ENCODE measurements at places on chromosomes 12 and 14.

DNA sequence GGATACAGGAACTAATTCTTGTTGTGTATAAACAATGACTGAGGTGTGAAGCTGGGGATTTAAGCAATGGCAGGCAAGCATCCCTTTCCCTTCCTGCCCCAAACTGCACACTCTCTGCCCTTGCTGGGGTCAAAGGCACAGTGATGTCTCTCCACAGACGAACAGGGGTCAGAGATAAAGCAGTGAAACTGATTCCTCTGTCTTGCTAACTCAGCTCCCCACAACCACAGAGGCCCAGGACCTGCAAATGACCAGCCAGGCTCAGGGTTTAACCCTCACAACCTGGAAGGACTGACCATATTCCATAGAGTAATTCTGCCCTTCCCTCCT, 67.2 kb downstream of the CCDC88C start:
- no peak for DNase-seq

GRCh38 chr12:102966200-102966863, 8.9 kb downstream of the ASCL1 start:
- DNase-seq = no peak

DNA sequence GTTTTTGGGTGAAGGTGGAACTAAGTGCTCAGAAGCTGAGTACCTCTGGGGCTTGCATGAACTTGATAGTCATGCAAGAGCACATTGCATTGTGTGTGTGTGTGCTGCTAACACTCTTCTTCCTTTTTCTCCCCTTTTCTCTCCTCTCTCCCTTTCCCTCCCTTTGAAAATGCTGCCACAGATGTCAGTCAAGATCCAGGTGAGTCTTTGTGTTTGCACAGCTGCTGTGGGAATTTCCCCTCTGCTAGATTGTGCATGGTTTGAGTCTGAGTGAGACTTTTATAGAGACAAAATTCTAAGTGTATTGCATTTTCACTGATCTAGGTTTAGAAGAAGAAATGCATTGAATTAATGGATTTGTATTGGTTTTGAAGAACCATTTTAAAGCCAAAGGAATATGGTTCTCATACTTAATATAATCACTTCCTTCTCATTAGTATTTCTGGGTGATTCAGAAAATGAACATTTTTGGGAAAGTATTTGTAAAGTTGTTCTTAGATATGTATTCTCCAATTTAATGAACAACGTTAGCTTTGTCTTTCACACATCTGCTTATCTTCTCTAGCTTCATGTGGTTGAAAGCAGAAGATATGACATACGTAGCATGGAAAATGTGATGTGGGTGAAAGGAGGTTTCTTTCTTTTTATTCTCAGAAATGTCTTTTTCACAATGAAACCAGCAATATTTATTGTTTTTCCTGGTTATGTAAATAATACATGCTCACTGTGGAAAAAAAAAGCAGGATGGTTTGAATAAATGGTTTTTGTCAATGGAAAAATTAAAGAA, 108.5 kb downstream of the NRXN3 start:
- no peak for DNase-seq

- no peak for DNase-seq
Measured at GRCh38 chr12:119936705-119937311, 52.2 kb upstream of the BICDL1 start.

GRCh38 chr12:94767956-94768355, 117.6 kb upstream of the TMCC3 start:
- DNase-seq = no peak

- no peak for DNase-seq
Measured at GRCh38 chr12:7959701-7960121, 23.7 kb upstream of the SLC2A3 start.

DNA sequence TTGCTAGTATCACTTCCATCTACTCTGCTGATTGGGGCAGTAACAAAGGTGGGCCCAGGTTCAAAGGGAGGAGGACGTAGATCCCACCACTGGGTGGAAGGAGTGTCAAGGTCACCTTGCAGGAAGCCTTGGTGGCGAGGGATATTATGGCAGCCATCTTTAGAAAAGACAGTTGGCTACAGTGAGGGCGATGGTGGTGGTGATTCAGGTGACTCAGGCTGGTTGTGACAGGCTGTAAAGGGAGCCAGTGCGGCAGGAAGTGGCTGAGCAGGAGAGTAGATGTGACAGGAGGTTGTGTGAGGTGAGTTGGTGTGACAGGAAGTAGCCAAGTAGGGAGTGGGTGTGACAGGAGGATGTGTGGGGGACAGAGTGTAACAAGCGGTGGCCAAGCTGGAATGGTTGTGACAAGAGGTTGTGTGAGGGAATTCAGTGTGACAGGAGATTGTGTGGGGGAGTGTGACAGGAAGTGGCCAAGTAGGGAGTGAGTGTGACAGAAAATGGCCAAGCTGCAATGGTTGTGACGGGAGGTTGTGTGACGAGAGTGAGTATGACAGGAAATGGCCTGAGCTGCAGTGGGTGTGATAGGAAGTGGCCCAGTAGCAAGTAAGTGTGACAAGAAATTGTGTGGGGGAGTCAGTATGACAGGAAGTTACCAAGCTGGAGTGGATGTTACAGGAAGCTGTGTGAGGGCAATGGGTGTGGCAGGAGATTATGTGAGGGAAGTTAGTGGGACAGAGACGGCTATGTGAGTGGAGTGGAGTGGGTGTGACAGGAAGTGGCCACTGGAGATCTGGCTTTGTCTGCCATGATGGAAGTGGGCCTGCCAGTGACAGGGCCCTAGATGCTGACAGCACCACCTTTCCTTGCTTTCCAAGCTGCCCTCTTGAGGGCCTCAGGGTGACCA, 136.5 kb upstream of the MYL2 start:
- no peak for DNase-seq

- no peak for DNase-seq
Measured at GRCh38 chr12:93684716-93685115, 7.5 kb downstream of the CRADD start.

GRCh38 chr12:84741692-84742091, 170.9 kb downstream of the SLC6A15 start:
- no peak for DNase-seq

GRCh38 chr12:123288751-123289346, 17.2 kb upstream of the CDK2AP1 start:
- DNase-seq = no peak

- DNase-seq = no peak
Measured at GRCh38 chr14:53192052-53192760, 39.1 kb upstream of the DDHD1 start.

- DNase-seq = no peak
Measured at GRCh38 chr12:131613678-131614077, 97.2 kb upstream of the SFSWAP start.

DNA sequence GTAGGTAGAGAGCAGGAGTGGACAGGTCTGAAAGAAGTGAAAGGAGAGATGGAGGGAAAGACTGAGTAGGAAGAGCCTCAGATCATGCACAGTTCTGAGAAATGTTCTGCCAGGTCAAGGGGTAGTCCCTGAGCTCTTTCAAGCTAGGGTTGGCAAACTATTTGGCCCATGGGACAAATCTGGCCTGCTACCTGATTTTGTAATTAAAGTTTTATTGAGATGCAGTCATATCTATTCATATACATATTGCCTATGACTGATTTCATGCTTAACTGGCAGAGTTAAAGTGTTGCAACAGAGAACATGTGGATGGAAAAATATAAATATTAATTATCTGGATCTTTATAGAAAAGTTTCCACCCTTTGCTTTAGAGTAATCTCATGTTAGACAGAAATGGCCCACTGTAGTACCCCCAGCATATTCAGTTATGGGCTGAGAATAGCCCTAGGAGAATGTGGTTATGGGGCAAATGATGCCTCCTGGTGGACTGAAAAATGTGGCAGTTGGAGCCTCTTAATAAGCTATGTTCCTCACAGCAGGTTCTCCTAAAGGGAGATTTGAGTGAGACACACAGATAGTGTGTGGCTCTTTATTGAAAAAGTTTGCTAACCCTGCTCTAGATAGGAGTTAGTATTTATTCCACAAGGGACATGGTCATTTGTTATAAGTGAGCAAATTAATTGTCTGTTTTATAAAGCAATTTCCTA, 476.9 kb downstream of the LRIG3 start:
- no peak for DNase-seq

DNA sequence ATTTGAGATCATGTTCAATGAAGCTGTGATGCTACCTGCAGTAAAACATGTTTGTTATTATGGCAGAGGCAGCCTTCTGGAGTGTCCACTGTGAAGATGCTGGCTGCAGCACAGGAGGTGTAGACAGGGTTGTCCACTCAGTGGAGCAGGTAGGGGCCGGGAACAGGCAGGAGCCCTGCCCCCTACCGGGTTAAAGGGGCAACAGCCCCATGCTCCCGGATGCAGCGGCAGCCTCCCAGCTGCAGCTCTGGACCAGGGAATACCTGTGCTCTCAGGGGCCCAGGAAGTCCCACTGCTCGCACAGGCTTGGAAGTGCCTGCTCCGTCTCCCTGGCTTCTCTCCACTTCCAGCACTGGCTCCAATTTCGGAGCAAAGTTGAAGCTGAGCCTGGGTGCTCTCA, 401.6 kb downstream of the FOXG1 start:
- DNase-seq = no peak

GRCh38 chr12:119602734-119603094, 9.1 kb downstream of the TMEM233 start:
- no peak for DNase-seq

- DNase-seq = peak; percentile 59
Measured at GRCh38 chr12:15684896-15685658, 104.1 kb downstream of the EPS8 start.

- no peak for DNase-seq
Measured at GRCh38 chr12:72989458-72989947, 717.3 kb downstream of the TRHDE start.

- no peak for DNase-seq
Measured at GRCh38 chr14:71752111-71752738, 180.0 kb upstream of the RGS6 start.

GRCh38 chr12:94536040-94536965, 76.6 kb upstream of the CEP83 start:
- no peak for DNase-seq

GRCh38 chr12:2797721-2798418, 3.1 kb downstream of the FKBP4 start:
- DNase-seq = no peak

DNA sequence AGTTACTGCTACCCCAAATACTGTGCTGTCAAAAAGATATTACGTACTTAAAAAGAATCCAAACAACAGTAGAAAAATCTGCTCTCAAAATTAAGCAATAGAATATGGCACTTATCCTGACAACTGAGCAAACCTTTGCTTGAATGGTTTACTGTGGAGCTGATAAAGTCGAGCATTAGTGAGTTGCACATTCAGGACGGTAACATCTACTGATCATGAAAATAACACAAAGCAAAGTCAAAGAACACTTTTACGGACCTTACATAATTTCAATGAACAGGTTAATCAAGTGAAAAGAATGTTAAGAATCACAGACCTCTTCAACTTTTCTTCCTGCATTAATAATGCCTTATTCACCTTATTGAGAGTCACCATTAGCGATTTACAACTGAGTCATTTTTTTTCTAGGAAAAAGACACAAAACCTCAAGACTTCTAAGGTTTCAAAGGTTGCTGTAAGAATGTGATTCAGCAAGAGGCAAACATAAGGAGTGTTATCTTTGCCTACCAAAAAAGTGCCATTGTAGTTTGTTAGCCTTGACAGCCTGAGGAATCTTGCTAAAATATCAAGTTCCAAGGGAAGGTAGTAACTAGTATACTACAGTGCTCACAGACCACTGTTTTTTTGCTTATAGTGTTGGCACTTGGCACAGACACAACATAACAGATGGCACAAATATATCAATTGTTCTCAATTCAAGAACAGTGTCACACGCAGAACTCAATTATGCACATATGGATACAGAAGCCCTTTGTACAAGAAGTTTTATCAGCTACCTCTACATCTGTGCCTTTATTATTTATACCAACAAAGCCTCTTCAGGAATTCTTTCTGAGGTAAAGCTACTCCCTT, 334.2 kb upstream of the RPL10L start:
- DNase-seq = no peak

DNA sequence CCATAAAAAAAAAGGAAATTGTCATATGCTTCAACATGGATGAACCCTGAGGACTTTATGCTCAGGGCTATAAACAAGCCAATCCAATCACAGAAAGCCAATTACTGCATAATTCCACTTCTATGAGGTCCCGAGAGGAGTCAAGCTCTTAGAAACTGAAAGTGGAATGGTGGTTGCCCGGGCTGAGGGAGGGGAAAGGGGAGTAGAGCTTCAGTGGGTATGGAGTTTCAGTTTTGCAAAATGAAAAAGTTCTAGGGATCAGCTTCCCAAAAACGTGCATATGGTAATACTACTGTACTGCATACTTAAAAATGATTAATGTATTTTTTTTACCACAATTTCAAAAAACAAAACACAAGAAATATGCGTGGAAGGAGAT, 52.0 kb downstream of the RNF34 start:
- no peak for DNase-seq

GRCh38 chr12:126404293-126404881, 1339.2 kb downstream of the AACS start:
- DNase-seq = no peak

DNA sequence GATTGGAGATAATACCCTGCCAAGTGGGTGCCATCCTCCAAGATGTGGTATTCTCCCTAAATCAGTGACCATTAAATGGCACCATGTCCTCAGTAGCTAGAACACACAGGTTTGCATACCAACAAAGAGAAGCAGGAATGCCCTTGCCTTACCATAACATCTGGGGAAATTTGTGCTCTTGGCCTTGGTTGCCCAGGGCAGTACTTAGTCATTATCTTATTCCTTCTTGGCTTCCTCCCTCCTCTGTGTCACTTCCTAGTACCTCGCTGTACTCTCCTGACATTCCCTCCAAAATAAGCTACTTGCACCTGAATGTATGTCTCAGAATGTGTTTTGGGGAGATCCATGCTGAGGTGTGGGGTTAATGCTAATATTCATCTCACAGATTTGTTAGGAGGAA, 43.4 kb downstream of the GPR65 start:
- no peak for DNase-seq

- DNase-seq = no peak
Measured at GRCh38 chr12:31325524-31325875, 450 bp downstream of the SINHCAF start.

DNA sequence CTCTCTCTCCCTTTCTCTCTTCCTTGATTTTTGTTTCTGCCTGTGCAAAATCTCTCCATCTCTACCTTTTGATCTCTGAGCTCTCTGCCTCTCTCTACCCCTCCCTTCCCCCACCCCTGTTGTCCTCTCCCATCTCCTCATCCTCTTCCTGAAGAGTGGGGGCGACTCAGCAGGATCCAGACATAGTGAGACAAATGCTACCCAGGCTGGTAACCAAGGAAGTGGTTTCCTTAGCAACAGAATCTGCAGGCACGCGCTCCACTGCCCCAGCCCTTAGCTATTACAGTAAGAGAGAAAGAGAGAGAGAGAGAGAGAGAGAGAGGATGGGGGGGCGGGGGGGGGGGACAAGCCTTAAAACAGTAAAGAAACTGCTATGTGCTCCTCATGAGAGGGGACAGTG, 85.6 kb downstream of the CMKLR1 start:
- no peak for DNase-seq

GRCh38 chr12:86723326-86723725, 467.1 kb upstream of the MGAT4C start:
- DNase-seq = no peak

DNA sequence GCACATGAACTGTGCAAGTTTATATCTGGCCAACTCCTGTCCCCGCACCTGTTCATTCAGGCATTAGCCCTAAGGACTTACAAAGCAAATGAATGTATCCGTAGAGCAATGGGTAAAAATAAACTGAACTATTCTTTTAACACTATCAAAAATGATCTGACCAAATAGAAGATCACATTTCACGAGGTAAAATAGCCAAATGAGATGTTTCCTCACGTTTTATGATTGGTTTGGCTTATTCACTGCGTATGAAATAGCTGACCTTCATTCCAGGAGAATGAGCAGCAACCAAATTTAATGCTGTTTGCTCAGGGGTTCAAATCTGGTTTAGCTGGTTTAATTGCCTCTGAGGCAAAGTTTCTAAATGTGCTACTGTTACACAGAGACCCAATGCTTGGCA, 216.0 kb upstream of the EEA1 start:
- no peak for DNase-seq
